ENCODE measurements at places on chromosomes 12 and 14.

DNA sequence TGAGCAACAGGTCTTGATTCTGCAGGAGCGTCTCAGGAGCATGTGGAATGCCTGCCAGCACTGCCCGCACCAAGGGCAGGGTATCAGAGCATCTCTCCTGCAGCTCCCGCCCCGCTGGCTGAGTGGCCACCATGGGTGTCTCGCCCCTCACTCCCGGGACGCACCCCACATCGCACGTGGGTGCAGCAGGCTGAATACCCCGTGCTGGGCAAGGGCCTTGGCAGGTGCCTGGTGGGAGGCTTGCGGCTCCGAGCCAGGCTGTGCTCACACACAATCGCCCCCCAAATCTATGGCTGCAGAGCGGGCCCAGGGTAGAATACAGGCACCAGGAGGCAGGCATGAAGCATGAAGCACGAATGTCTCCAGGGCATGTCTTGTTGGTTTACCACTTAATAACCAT, 103.9 kb upstream of the TMEM132D start:
- no peak for DNase-seq

DNA sequence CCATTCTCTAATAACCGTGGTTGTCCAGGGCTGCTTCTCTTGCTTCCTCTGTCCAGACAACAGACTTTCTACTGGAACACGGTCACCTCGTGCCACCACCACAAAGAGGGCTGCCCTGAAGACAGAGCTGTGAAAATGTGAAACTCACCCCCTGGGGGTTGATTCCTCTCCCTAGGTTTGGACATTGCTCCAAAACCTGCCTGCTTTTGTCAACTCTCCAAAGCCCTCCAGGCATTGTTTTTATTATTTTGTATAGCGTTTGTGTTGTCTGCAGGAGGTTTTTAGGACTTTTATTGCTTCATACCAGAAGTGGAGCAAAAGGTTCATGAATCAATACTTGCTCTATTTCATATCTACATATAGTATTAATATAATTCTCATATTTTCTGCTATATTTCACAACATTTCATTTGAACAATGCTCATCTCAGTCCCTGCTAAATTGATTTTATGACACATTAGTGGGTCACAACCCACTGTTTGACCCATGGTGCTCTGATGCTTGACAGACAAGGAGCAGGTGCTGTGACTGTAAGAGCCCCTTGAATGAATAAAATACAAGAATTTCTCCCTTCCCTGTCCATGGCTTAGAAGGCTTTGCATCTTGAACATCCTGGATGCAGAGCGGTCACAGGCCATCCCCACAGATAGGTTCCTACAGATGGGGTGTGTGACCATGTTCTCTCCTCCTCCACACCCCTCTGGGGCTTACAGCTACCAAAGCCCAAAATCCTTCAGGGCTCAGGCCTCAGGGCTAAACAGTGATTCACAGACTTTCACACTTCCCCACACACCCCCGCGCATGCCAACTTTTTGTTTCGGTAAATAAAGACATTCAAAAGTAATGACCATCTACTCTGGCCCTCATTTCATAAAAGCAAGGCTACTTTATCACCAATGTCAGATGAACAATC, 20.6 kb upstream of the EML1 start:
- DNase-seq: no peak

DNA sequence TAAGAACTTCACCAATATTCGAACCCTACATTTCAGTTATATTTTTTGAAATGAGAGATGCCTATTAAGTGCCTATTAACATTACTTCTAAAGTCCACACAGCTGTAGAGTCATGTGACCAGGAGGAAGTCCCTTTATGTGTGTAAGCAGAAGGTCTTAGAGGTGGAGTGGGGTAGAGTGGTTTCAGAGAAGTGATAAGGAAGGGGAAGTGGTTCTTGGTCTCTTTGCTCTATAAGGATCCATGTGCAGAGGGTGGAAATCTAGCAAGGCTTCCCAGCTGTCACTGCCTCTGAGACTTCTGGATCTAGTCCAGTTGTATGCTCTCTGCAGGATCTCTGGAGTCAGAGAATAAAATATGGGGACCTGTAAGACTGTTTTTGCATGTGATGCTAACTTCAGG, 673.9 kb downstream of the FLRT2 start:
- no peak for DNase-seq

GRCh38 chr12:117101953-117102799, 3.0 kb upstream of the TESC start:
- DNase-seq: no peak

DNA sequence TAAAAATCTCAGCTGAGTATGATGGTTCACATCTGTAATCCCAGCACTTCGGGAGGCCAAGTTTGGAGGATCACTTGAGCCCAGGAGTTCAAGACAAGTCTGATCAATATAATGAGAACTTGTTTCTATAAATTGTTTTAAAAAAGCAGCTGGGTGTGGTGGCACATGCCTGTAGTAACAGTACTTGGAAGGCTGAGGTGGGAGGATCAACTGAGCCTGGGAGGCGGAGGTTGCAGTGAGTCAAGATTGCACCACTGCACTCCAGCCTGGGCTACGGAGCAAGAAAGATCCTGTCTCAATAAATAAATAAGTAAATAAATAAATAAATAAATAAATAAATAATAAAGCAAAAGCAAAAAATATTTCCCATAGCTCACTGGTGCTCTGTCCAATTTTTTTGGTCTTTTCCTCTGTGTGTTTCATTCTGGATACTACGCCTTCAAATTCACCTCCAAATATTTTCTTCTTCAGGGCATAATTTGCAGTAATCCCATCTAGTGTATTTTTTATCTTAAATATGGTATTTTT, 32.7 kb upstream of the SNX6 start:
- DNase-seq: no peak

DNA sequence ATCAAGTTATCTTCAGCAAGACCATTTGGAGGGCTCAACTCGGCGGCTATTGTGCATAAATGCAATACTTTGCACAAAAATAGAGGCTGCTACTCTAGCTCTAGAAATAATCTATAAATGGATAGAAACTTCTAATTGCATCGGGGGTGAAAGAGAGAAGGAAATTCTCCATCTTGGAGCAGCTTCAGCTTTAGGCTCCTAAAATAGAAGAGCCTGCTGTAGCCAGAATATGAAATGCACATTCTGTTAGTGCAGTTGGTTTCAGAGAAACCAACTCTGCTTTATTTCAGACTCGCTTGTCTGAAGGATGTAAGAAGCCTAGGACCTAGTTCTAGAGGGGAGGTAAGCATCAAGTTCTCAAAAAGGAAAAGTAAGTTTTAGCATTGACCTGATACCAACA, 38.1 kb downstream of the SNRPF start:
- no peak for DNase-seq

DNA sequence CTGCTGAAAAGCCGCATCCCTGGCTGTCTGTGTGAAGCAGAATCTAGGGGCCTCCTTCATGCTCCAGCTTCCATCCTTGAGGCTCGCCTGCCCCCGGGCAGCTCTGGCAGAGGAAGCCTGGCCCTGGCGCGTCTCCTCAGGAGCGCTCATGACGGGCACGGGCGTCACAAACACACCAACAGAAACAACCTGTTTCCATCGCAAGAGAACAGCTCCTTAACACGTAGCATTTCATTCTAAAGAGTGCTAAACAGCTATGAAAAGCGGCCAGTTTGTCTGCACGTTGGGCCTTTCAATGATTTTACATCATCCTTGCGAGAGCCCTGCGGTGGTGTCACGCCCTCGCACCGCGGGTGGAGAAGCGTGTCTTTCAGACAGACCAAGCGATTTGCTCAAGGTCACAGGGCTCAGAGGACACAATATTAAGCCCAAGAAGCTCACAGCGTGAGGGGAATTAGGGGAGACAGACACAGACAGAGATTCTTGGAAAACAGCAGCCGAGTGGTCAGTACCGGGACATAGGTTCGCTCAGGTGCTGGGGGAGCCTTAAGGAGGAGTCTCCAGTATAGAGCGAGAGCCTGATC, 4.9 kb downstream of the ADGRD1 start:
- DNase-seq: no peak

DNA sequence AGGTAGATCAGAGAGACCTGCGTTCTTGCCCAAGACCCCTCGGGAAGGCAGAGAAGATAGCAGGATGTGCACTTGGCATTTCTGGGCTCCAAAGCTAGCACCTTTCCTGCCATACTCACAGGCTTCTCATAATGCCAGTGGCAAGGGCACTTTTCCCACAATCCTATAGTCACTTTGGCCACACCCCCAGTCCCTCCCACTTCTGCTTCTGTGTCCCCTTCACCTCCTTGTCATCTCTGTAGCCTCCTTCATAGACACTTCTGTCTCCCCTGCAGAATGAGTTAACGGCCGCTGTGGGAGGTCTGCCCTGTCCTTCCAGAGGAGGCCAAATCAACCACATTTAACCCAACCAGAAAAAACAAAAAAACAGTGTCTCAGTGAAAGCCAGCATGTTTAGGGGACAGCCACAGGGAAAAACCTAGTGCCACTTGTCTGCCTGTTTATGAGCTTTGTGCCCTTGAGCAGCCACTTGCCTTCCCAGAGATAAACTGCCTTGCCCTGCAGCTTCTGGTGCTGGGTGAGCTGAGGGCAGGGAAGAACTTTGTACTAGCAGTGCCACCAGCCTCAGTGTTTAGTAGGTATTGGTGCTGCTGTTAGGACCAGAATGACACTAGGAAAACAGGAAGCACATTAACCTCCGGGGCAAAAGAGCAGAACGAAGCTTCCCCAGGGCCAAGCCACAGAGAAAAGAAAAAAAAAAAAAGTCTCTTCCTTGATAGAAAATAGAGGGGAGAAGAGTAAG, 193.0 kb upstream of the PWP1 start:
- no peak for DNase-seq

- DNase-seq: no peak
These were observed 116.4 kb downstream of the NTN4 start for GRCh38 chr12:95674163-95674562.

DNA sequence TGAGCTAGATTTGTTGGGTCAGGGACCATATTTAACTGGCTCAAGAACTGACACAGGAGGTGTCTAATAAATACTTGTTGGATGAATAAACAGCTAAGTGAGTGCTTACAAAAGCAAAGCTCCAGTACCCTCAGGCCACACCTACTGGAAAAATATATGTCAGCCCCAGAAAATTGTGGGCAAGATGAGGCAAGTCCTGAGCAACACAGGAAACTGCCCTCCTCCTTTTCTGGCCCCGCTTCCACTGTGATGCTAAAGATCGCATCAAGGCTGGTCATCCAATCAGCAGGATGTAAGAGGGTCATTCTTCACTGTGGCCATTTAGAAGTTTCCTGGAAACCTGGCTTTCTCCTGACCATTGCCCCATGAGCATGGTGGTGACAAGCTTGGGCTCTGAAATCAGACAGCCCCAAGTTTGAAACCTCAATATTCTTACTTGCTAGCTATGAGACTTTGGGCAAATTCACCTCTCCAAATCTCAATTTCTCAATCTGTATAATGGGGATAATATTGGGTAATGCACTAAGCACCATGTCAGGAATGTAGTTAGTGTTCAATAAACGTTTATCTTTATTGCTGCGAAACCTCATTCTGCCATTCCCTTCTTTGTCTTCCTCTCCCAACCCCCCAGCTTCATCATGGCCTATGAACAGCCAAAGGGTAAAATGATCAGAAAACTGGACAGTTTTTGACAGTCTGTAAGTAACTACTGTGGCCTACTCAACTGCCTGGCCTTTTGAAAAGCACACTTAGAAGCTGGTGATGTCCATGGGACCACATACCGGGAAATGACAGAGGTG, 139.3 kb upstream of the PZP start:
- DNase-seq: no peak

DNA sequence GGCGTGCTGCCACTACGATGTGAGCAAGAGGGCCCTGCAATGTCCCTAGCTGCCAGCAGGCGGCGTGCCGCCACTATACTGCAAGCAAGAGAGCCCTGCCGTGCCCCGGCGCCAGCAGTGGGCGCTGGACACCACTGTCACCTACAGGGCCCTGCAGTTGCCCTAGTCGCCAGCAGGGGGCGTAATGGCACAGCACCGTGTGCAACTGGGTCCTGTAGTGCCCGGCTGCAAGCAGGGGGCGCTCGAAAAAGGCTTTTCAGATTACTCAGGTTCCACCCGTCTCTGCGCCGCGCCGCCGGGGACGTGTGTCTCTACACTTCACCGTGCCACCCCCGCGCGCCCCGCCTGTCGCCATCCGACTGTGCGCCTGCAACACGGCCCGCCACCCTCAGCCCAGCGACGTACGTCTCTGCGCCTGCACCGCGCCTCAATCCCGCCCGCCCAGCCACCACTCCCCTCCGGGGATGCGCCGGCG, 1356.9 kb downstream of the TMEM121 start:
- no peak for DNase-seq

DNA sequence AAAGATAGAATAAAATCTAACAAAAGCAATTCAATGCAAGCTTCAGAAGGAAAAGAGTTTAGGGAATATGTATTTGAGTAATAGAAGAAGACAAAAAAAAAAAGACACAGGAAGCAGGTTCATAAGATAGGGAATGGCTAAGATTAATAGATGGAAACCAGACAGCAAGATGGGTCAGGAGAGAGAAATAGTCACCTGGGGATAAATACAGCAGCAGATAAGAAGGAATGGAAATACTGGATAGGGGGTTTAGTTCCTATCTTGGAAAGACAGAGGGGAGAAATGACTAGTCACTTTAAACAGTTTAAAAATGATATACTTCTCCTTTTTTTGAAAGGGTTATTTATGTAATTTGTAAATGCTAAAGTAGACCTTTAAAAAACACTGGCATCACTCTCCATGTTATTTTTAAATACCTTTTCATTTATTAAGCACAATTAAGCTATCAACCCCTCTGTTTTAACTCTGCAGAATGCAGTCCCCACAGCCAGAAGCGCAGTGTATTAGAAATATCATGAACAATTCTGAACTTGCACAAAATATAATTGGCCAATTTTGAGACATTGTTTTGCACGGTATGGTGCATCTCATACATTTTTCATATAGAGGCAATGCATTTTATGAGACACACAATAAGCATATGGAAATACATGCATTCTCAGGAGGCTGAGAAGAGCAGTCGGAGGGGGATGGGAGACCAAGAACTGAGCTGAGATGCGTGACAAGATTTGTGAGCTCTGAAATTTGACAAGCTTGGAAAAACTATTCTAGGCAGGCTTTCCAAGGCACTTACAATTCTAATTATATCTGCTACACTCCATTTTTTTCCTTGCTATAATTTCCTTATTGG, 303.4 kb upstream of the PRICKLE1 start:
- DNase-seq: no peak

DNA sequence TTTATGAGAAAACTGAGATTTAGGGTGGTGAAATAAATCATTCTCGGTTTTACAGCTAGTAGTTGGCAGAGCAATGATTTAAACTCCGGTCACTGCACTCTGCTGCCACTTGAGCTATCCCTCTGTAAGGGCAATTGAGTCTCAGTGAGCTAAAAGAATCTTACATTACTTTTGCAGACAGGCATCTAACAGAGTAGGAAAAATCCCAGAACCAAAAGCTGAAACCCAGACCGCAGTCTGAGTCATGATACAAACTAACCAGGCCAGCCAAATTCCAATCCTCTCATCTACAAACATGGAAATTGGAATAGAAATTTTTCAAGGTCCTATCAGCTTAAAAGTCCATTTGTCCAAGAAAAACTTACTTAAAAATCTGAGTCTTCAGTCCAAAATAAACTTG, 73.7 kb downstream of the ANKS1B start:
- peak; percentile 65 for DNase-seq

Data from right atrium auricular region (tissue), 2 donors.